ENCODE measurements at places on chromosomes 1 and 21.

DNA sequence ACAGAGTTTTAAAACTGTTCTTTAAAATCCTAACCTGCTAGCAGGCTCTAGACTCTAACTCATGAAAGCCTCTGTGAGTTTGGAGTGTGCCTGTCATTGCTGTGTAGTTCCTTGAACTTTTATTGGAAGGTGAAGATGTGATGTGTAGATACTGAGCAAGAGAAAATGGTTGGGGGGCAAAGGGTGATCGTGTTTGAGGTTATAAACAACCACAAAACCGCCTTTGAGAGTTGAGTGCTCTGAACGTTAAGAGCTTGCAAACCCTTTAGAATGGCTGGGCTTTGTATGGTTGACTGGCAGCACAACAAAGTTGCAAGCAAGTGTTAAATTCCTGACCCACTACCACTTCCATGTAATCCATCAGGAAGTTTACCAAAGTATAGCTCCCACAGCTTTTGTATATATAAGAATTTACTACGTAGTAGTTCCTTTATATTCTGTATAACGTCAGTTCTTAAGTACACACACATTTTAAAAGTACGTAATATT lies 19.6 kb downstream of the BACE2 start:
- DNase-seq = no peak

DNA sequence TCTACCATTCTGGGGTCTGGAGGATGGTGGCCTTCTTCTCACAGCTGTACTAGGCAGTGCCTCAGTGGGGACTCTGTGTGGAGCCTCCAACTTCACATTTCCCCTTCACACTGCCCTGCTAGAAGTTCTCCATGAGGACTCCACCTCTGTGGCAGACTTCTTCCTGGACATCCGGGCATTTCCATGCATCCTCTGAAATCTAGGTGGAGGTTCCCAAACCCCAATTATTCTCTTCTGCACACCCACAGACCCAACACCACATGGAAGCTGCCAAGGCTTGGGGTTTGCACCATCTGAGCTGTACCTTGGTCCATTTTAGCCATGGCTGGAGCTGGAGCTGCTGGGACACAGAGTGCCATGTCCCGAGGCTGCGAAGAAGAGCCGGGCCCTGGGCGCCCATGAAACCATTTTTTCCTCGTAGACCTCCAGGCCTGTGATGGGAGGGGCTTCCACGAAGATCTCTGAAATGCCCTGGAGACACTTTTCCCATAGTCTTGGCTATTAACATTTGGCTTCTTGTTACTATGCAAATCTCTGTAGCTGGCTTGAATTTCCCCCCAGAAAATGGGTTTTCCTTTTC lies 170.5 kb downstream of the FOXD2 start:
- no peak for DNase-seq

DNA sequence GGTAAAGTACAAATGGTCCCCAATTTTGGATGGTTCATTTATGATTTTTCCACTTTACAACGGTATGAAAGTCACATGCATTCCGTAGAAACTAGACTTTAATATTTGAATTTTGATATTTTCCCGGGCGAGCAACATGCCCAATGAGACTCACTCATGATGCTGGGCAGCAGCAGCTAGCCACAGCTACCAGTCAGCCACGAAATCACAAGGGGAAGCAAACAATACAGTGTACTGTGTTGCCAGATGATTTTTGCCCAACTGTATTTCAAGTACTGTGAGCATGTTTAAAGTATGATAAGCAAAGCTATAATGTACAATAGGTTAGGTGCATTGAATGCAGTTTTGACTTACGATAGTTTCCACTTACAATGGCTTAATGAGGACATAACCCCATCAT lies 266.8 kb downstream of the VAV3 start:
- DNase-seq = no peak

GRCh38 chr1:174114788-174115448 lies 44.4 kb upstream of the RABGAP1L start:
- peak; percentile 23 for DNase-seq

DNA sequence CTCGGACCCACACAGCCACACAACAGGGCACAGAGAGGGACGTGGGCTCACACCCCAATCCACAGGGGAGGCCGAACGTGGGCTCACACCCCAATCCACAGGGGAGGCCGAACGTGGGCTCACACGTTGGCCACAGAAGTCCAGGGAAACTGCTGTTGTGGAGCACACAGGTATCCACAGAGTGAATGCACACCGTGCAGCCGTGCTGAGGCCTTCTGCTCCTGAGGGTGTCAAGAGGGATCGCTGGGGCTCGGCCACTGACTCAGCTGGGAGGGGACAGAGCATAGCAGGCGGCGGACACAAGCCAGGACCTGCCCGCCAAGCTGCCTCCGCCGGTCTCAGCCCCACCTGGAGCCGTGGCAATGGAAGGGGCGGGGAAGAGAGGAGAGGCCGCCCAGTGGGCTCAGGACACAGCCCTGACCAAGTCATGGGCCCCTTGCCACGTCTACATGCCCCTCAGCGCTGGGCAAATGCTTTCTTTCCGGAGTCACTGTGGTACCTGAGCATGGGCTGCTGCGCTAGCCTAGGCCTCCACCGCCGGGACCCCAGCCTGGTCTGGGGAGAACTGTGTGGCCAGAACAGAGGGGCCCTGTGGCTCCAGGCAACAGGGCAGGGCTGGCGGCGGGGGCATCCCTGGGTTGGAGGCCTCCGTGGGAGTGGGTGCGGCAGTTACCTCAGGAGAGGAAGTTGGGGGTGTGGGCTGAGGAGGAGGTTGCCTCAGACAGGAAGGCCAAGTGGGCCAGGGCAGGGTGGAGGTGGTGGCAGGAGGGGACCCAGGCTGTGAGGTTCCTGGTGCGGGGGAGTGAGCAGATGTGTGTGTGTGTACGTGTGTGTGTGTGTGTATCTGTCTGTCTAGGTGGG lies 1.2 kb downstream of the SYTL1 start:
- DNase-seq = no peak

DNA sequence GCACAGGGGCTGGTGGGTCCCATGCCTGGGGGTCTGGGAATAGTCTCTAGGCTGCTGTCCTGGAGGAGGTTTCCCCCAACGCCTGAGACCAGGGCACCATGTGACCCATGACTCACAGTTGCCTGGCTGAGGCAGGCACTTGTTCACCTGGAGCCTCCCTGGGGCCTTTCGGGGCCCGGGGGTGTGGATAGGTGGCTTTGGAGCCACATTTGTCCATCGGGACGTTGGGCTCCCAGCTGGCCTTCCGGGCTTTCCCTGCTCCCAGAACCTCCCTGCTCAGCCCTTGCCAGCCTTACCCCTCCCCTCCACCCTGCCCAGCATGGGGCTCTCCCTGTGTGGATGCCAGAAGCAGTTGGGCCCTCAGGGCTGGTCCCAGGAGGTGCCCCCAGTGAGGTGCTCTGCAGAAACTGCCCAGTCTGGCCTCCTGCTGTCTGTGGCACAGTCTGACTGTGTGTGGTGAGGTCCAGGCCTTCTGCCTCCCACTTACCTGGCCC lies 14.2 kb downstream of the COL6A1 start:
- DNase-seq = peak; percentile 11

GRCh38 chr1:226704169-226704937 lies 34.7 kb downstream of the ITPKB start:
- no peak for DNase-seq

DNA sequence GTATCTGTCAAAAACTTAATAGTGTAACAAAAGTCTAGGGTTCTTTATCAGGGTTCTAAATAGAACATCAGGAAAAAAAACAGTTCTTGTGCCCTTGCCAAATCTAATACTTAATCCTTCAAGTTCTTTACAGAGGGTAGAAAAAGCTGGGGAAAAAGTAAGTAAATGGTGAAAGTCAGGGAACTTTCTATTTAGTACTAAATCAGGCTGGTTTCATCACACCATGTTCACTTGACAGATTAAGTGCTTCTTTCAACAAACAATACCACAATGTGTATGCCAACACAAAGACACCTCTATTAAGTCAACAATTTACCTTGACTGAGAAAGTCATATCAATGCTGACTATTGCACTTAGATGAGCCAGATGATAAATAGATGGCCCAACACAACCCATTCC lies 9.7 kb downstream of the DBT start:
- no peak for DNase-seq

GRCh38 chr1:4367230-4367777 lies 287.1 kb upstream of the AJAP1 start:
- no peak for DNase-seq

DNA sequence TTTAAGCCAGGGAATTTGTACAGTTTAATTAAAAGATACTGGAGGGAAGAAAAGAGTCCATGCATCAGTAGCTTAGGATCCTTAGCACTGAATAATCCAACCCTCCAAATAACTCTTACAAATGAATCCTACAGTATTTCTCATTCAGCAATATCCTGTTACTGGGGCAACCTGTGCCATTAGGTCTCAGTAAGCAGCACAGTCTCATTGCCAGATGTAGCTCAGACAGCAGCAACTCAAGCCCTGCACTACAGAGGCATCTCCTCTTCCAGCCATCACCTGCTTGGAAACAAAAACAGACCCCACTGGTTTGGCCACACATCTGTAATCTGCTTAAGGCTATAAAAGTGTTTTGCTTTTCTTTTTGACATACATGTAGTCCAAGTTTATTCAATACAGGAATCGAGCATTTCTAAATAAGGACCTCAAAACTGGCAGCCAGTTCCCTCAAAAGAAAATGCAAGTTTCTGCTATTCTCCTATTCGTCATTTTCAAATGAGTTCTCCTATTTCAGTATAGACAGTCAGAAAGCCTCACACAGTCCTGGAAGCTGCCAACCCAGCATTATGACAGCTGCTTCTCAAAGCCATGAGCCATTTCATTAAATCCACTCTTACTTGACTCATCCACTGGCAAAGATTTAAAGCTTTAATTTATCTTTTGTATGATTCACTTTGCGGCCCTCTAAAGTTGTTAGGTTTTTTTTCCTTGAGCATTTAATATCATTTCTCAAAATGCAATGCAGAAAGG lies 129.0 kb downstream of the APP start:
- DNase-seq = no peak

DNA sequence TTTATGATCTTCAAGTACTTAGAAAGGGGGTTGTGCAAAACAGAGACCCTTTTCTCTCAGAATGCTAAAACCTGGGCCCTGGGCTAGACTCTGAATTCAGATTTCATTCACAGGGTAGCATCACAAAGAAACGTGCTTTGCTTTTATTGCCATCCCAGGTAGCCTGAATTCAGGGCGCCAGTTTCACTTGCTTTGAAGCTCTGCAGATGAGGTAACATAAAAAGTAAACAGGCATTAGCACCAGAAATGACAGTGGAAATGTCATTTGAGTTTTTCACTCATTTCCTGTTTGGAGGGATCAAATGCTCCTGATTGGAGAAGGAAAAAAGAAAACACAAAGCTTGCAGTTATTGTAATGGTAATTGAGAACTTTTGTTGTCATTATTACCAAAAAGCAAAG lies 2.6 kb downstream of the SYPL2 start:
- no peak for DNase-seq

DNA sequence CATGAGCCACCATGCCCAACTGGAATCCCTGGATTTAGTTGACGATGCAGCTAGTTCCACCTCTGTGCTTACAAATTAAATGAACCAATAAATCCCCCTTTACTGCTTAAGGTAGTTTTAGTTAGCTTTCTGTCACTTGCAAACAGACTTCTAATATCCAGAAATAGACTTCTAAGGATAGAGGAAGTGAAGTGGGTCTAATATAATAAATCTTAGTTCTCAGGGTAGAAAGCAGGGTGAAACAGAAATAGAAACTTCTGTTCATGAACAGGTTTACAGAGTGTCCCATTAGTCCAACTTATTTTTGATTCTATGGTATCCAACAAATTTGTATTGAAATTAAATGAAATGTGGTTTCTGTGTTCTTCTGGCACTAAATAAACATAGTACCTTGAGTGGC lies 20.1 kb downstream of the BCAS2 start:
- DNase-seq = no peak

DNA sequence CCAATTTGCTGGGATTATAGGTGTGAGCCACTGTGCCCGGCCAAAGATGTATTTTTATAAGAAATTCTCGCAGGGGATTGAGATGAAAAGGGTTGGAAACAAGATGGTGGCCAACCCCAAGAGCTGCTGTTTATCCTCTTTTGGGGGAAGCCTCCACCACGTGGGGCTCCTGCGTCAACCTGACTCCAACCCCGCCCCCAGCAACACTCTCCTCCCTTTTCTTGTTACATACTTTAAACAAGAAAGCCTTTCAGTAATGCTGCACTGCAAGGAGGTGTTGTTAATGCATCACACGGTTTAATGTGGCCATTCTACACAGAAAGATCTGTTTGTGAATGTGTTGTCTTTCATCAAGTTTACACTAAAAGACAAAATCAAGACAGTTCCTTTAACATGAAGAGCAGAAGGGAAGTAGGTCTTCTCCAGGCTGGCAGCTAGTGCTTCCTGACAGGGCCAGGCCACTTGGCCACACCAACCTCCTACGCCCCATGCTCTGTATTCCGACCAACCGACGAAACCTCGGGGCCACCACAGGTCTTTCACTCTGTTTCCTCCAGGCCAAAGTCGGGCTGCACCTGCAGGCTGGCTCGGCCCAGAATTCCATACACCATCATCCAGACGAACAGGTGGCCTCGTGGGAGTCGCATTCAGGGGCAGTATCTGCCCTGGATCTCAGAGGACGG lies 25.9 kb downstream of the C2CD2 start:
- DNase-seq = no peak

- DNase-seq = no peak
Measured at GRCh38 chr1:14954210-14954609, 199.3 kb upstream of the TMEM51 start.

- DNase-seq = no peak
Measured at GRCh38 chr1:59596432-59596831, 218.3 kb upstream of the HOOK1 start.

- no peak for DNase-seq
Measured at GRCh38 chr1:87744056-87744455, 415.4 kb downstream of the LMO4 start.

- no peak for DNase-seq
Measured at GRCh38 chr1:121566346-121566745, 381.6 kb downstream of the SRGAP2C start.

DNA sequence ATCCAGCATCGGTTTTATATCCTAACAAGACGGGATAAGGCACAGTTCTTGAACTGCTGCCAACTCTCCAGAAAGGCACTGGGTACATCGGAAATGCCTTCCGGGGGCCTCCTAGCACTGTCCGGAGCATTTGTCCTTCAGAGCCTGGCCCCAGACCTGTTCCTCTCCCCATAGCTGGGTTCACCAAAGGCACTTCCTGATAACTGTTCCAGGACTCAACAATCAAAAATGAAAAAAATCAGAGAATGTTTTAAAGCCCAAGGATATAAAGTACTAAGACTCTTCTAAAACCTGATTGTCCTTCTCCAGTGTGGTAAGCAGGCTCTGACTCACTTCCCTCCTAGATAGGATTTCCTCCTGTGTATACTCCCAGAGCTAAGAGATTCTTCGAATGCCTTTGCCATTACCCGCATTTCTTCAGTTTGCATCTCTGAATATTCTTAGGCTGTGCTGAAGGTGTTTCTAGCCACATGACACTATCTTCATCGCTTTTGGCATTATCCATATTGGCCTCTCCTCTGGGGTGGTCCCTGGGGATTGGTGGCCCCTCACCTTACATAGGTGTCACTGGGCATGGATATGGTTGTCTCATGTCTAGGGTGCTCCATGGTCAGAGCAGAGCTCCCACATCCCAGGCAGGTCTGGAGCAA lies 112.9 kb downstream of the ZBTB18 start:
- no peak for DNase-seq

- no peak for DNase-seq
Measured at GRCh38 chr1:223538981-223539380, 126.5 kb downstream of the CAPN8 start.
